ENCODE measurements at places on chromosomes 3 and 15. TPM values are rescaled to one million over a fixed set of nuclear protein-coding genes. Genes with fewer than 3 reads are reported as not detected.

The ARGFX gene
- total RNA-seq: not detected

The SOX2 gene
- not detected for total RNA-seq

The UBA7 gene
- total RNA-seq: 22.6 TPM

The FRMD5 gene
- 10.8 TPM for total RNA-seq

The CEP19 gene
- total RNA-seq: 0.81 TPM

The CHRD gene
- under 0.01 TPM for total RNA-seq

The CCR9 gene
- not detected for total RNA-seq

The CHRNA5 gene
- total RNA-seq: 6.0 TPM

The ERICH6 gene
- not detected for total RNA-seq

The ST3GAL6 gene
- 4.1 TPM for total RNA-seq

The PLIN1 gene
- 0.13 TPM for total RNA-seq

The C15orf39 gene
- total RNA-seq: 22.6 TPM

The CHRNA3 gene
- 0.13 TPM for total RNA-seq

The NGLY1 gene
- total RNA-seq: 15.1 TPM

The DUSP7 gene
- 25.4 TPM for total RNA-seq

The PARP9 gene
- total RNA-seq: 13.2 TPM

Data from mesangial cell (primary cell).